ENCODE measurements at places on chromosomes 1 and 21.

- DNase-seq: no peak
Observed at GRCh38 chr1:7564137-7564536, 207.0 kb upstream of the VAMP3 start.

- no peak for DNase-seq
Observed at GRCh38 chr1:226690460-226690982, 48.6 kb downstream of the ITPKB start.

GRCh38 chr1:118366286-118366685, 181.3 kb upstream of the SPAG17 start:
- DNase-seq: no peak

- no peak for DNase-seq
Observed at GRCh38 chr1:211739671-211740411, 64.4 kb upstream of the NEK2 start.

DNA sequence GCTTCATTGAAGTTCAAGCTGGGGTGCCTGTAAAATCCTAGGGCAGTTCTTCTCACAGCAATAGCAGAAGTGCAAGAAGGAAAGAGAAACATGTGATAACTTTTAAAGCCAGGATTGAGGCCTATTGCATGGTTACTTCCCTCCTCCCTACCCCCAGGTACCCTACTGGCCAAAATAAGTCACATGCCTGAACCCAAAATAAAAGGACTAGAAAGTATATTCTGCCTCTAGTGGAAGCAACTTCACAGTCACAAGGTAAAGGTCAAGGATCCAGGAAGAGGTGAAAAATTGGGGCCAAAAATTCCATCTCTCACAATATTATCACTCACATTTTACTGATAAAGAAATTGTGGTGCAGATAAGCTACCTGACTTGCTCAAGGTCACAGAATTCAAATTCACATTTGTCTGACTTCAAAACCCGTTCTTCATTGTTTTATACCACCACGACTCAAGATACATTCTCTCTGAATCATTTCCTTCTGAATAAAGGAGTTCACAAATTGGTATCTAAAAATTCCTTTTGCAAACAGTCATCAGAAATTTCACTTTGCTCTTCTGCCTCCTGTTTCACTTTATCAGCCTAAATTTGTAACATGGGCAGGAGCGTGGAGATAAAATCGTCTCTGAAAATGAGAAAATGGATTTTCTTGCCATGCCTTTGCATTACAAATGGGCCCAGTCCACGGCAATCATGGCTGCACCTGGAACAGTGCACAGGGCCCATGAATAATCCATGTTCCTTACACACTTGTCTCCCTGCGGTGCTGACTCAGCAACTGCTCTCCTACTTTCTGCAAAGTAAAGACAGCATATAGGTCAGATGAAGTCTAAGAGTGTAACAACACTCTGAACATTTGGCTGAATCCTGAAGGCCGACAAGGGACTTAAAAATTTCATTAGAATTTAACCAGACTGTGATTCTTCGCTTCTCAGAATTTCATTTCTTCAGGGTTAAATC, 485.3 kb upstream of the NFIA start:
- DNase-seq: no peak

DNA sequence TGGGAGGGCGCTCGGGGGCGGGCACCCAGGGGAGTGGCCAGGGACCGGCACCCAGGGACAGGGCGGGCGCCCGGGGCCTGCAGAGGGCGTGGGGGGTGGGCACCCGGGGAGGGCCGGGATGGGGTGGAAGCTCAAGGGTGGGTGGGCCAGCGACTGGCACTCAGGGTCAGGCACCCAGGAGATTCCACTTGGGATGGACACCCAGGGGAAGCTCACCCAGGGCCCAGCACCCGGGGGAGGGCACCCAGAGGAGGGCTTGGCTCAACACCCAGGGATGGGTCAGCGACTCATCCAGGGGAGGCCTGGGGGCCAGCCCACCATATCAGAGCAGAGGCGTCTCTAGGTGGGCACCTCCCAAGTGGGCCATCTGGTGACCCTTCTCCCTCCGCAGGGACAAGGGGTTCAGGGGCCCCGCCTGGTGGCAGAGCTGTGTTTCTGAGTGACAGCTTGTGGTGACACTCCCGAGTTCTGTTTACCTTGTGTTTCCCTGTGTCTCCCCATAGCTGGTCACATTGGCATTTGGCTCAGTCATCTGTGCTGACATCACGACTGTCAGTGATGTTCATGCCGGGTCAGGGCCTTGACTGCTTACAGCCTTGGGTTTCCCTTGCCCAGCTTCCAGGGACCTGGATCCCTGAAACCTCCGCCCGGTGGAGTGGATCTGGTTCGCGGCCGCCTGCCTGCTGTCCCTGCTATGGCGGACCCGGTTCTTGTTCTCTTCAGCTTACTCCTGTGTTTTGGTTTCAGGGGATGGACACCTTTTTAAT, 749 bp downstream of the IBA57 start:
- peak; percentile 28 for DNase-seq

DNA sequence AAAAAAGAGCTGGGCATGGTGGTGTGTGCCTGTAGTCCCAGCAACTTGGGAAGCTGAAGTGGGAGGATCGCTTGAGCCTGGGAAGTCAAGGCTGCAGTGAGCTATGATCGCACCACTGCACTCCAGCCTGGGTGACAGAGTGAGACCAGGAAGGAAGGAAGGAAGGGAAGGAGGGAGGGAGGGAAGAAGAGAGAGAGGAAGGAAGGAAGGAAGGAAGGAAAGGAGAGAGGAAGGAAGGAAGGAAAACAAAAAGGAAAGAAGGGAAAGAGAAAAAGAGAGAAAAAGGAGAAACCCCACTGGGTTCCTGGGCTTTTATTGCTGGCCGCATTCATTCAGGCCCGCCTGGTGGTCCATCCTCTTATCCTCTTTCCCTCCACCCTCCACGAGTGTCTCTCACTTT, 9.8 kb downstream of the SLC2A7 start:
- no peak for DNase-seq

DNA sequence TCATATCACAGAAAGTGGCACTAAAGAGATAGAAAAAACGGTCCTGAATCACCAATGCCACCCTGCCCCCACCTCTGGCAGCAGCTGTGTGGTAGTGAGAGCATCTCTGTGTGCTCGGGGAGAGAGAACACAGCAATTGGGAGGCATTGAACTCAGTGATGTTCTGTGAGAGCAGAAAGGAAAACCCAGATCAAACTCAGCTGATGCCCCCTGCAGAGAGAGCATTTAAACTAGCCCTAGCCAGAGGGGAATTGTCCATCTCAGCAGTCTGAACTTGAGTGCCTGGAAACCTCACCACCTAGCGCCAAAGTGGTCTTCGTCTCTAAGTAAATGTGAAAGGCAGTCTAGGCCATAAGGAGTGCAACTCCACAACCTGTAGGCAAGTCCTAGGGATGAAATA, 21.3 kb downstream of the SLC44A5 start:
- DNase-seq: no peak

DNA sequence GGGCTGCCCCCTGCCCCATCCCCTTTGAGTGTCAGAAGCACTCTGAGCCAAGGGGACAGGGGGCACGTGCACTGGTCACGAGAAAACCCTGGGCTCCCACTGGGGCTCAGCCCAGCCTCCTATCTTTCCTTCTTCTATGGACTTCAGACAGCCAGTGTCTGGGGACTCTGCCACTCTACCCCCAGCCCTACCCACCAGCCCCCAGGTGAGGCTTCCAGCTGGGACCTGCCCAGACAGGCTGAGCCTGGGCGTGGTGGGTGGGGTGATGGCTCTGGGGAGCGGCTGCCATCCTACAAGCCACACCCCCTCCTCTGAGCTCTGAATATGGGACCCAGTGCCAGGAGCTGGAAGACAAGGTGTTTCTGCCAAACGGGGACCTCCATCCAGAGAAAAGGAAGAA, 8.0 kb upstream of the SFN start:
- DNase-seq: no peak

- DNase-seq: no peak
Observed at GRCh38 chr1:110218739-110219138, 8.6 kb downstream of the KCNC4 start.

GRCh38 chr1:23369335-23370013, at the start of gene ZNF436:
TSS of gene ZNF436 (minus strand) at chr1:23369836. CDS start at chr1:23368005, 1,831 bp downstream.
- DNase-seq: no peak

- no peak for DNase-seq
Observed at GRCh38 chr1:1337793-1338147, 6.7 kb downstream of the TAS1R3 start.

- peak; percentile 46 for DNase-seq
Observed at GRCh38 chr1:2585318-2586092, 1.1 kb upstream of the PRXL2B start.

GRCh38 chr1:22754106-22754768, 43.6 kb downstream of the EPHB2 start:
- no peak for DNase-seq

DNA sequence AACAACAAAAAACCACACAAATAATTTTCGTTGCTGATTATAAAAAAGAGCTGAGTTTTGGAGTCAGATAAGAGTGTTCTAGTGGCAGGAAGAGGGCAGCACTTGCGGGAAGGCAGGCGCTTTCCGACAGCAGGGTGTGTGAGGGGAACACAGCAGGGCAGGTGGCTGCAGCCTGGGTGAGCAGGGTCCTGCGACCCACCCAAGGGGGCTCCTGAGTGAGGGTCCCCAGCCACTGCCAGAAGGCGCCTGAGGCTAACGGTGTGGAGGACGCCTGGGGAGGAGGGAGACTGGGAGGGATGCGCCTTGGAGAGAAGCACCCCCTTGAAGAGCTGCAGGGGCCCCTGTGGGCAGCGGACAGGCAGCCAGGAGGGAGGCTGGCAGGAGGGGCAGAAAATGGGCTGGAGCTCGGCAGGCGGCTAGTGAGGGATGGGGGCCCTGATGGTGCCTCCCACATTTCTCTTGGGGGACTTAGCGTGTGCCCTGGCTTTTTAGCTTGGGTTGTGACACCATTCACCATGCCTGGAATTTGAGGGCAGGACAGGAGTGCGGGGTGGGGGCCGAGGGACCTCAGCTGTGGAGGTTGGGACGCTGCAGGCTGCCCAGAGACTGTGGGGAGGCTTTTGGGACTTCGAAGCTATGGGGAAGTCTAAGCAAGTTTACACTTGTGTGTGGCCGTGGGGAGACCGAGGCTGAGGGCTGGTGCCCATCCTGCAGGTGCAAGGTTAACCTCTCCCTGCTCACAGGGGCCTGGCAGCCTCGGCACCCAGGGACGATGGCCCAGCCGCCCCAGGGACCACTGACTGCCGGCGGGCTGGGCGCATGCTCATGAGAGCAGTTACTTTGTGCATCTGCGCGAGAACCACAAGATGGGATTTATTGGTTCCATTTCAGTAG, 111.4 kb downstream of the SIK1 start:
- no peak for DNase-seq

DNA sequence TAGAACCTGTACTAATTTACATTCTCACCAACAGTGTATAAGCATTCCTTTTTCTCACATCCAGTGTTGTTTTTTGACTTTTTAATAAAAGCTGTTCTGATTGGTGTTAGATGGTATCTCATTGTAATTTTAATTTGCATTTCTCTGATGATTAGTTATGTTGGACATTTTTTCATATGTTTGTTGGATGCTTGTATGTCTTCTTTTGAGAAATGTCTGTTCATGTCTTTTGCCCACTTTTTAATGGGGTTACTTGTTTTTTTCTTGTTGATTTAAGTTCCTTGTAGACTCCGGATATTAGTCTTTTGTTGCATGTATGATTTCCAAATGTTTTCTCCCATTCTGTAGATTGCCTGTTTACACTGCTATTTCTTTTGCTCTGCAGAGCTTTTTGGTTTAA, 8.0 kb downstream of the COG2 start:
- DNase-seq: no peak

- DNase-seq: no peak
Observed at GRCh38 chr1:29513357-29513756, 277.0 kb downstream of the PTPRU start.

- DNase-seq: no peak
Observed at GRCh38 chr1:84959294-84959693, 37.6 kb downstream of the MCOLN2 start.

GRCh38 chr1:118144684-118145083, 40.3 kb downstream of the SPAG17 start:
- no peak for DNase-seq

- DNase-seq: no peak
Observed at GRCh38 chr1:55955016-55955621, 624.2 kb downstream of the PLPP3 start.

DNA sequence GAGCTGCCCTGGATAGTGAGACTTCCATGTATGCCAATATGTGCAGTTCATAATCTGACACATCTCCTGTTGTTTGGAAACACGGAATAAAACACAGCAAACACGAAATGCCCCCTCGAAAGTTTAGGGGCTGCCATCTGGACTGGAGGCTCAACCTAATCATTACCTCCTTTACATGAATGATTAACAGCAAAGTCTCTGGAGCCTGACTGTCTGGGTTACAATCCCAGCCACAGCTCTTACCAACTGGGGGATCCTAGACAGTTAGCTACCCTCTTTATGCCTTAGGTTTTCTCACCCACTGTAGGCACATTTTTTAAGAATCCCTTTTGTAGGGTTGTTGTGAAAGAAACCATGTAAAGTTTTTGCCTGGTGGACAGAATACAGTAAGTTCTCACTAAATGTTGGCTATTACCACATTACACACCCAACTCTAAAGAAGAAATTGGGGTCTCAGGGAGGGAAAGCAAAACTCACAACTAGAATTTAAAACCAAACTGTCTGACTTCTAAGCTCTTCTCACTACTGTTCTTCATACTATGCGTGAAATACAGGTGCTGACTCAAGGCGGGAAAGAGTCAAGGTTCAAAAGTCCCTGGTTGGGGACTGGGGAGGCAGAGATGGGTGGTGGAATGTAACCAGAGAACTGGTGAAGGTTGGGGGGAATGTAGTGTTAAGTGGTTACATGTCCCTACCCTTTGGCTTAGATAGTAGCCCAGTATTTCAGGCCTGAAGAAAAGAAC, 24.2 kb downstream of the CYP4A22 start:
- no peak for DNase-seq

DNA sequence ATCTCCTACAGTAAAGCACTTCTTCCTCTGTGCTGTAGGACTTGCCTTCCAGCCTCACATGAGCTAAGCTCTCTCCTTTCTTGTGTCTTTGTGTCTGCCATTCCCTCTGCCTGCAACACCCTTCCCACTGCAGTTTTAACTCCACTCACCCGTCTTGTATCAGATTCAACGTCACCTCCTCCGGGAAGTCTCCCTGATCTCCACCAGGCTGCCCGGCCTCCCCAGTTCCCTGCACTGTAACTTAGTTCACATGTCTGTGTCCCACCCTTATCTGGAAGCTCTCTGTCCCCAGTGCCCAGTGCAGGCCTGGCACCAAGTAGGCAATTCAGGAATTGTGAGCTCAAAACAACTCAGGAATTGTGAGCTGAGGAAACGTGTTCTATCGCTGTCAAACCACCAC, 96.4 kb downstream of the GLIS1 start:
- DNase-seq: no peak
